ENCODE measurements at places on chromosomes 16 and 17.

DNA sequence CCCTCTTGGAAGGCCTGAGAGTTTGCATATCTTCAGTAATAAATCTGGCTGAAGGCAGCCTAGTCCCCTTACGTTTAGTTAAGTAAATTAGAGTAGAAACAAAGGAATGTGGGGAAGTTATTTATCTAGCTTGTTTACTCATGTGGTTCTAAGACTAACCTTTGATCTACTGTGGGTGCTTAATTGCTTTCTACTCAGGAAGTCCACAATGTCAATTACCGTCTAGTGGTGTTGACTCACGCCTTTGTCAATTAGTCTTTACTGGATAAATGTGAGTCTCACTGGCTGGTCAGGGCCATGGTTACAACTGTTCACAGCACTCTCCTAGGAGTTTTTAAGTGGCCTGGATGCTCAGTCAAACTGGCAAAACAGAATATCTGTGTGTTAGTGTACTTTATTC is 2338.4 kb downstream of the TP53TG3F start:
- DNase-seq, result no peak

DNA sequence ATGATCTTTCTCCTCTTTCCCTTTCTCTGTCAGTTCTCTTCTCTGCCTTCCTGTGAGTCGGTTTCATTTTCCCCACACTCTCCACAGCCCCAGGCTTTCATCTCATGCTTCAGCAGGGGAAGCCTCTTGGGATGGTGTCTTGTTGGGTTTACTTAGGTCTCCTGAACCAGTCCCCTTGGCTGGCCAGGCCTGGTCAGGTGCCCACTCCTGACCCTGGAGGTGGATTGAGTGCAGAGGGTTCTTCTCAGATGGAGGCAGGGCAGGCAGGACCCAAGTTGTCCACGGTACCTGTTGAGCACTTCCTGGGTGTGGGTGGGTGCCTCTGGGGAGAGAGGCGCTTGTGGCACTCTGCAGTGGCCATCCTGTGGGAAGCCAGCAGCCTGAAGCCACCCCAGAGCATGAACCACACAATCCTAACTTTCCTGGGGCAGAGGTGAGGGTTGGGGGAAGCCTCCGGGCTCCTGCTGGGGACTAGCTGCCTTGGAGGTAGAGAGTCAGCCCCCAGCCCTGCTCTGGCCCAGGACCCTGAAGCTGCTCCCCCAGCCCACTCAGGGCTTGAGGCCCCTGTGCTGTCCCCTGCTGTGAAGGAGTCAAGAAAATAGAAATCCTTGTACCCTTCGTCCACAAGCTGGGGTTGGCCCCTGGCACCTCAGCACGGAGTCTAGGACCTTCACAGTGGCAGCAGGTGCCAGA is 2.0 kb upstream of the RAP1GAP2 start:
- no peak for DNase-seq

GRCh38 chr17:68955181-68955841 is at the start of gene ABCA8:
ABCA8 (minus strand) TSS chr17:68955392; CDS start chr17:68942034, 13,358 bp downstream.
- DNase-seq, result no peak

GRCh38 chr17:61160789-61161445 is 238.7 kb upstream of the TBX2 start:
- DNase-seq, result no peak

GRCh38 chr16:13999071-13999894 is 71.8 kb upstream of the MRTFB start:
- no peak for DNase-seq

GRCh38 chr17:5329784-5330557 is 47.9 kb downstream of the RABEP1 start:
- no peak for DNase-seq

- no peak for DNase-seq
Measured at GRCh38 chr16:55668340-55669281, 12.8 kb downstream of the SLC6A2 start.

DNA sequence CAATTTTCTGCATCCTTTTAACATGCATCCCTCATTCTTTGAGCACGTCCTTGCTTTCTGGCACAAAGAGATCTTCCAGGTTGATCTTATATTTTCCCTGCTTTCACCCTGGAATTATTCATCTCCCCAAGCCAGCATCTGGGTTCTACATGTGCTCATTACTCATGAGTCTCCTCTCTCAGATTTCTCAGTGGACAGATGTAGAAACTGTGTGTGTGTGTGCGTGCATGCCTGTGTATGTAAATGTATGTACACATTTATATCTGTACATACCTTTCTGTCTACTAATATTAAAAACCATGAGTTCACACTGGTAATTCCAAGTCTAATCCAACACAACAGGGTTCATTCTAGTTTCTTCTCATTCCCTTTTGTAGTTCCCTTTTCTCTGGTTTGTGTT is 41.9 kb upstream of the NSRP1 start:
- DNase-seq, result no peak

GRCh38 chr17:17353625-17354484 is 50.7 kb downstream of the NT5M start:
- no peak for DNase-seq

- no peak for DNase-seq
Measured at GRCh38 chr16:52963212-52963854, 89.4 kb downstream of the CHD9NB start.

GRCh38 chr17:71251276-71251675 is 869.5 kb upstream of the SOX9 start:
- DNase-seq, result no peak

GRCh38 chr17:78357177-78357586 is 2.7 kb downstream of the SOCS3 start:
- DNase-seq, result no peak

DNA sequence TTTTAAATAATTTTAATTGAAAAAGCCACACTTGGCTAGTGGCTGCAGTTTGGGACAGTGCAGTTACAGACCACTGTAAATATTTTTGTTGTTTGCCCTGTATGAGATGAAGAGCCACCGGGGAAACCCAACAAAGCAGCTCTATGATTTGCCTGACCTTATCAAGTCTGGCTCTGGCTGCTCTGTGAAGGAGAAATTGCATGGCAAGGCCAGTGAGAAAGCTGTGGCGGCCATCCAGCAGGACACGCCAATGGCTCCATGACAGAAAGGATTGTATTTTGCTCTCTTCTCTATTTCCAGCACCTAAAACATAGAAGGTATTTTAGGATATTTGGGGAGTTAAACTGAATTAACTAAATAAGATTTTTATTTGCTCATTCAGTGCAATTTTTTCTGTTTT is 330.0 kb upstream of the DYNLRB2 start:
- no peak for DNase-seq

- DNase-seq, result no peak
Measured at GRCh38 chr16:2189252-2189893, 7.0 kb downstream of the CASKIN1 start.

GRCh38 chr16:14392960-14393359 is 237.1 kb downstream of the PARN start:
- no peak for DNase-seq

- no peak for DNase-seq
Measured at GRCh38 chr17:81528651-81529436, 667 bp downstream of the FSCN2 start.

DNA sequence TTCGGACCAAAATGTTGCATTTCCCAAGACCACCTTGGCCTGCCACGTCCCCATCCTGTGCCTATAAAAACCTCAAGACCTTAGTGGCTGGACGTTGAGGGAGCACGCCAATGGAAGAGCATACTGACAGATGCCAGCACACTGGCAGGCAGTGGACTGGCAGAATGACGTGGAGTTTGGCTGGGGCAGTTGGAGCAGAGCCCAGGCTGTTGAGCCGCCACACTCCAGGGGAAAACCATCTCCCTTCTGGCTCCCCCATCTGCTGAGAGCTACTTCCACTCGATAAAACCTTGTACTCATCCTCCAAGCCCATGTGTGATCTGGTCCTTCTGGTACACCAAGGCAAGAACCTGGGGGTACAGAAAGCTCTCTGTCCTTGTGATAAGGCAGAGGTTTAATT is 494.1 kb downstream of the CDH11 start:
- DNase-seq, result no peak

DNA sequence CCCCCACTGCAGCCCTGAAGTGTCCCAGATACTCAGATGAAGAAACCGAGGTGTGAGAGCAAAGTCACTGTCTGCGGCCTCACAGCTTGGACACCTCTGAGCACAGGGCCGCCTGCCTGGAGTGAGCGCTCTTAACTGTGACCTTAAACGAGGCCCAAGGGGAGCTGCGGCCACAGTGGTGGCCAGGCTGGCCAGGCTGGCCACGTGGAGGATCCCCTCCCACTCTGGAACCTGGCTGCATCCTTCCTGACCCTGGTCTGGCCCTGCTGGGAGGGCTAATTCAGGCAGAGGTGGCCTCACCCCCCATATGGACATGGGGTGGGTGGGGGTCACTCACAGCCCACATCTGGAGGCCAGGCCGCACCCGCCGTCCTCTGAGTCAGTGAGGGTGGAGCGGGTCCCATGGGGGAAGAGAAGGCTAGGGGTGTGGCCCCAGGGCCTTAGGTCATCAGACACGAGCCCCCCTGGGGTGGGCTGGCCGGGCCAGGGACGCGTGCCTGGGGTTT is 6.6 kb downstream of the VASN start:
- no peak for DNase-seq

DNA sequence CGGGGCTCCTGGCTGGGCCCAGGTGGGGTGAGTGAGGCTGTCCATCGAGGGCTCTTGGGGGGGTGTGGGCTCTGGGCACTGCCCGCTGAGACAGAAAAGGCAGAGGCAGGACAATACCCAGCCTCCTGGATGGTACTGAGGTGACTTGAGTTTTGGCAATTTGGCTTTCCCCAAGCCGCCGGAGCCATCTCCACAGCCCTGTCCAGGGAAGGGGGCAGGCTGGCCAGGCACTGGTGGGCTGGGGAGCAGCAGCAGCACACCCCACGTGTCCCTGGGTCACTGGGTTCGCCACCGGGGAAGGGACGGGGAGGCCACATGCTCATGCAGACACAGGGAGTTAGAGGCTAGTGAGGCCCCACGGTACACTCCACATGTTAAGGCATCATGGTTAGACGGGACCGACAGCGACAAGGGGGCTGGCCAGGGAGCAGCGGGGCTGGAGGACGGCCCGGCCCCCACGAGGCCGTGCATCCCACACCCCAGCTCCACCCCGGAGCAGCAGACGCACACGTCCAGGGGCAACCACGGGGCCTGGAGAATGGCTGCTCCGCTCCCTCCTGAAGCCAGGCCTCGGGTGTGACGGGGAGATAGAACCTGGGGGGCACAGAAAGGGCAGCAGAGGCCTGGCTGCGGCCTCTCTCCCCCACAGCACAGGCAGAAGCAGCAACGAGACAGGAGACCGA is 3.0 kb downstream of the ARHGDIA start:
- no peak for DNase-seq

- DNase-seq, result no peak
Measured at GRCh38 chr17:41986634-41987033, 20.0 kb downstream of the CNP start.

DNA sequence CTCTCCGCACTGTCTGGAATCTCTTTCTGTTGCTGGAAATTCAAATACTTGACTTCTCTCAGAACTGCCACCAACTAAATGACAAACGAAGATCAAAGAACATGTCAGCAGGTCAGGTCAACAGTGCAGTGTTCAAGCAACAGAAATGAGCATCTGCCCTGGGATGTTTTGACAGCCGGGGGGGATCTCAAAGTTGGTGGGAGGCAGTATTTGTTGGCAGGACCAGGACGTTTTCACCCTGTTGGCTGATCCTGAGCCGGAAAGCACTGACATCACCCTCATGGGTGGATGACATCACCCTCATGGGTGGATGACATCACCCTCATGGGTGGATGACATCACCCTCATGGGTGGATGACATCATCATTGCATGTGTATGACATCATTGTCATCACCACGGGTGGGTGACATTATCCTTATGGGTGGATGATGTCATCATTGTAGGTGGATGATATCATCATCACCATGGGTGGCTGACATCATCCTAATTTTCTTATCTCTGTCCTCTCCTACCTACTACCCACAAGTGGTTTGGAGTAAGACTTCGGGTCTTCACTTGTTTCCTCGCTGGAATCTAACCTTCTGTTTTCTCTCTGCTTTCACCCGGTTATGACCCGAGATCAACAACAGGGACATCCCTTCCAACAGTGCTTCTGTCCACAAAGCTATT is 18.9 kb downstream of the DNAH17 start:
- DNase-seq, result no peak

GRCh38 chr17:45380991-45381390 is 51.7 kb downstream of the ARHGAP27 start:
- DNase-seq, result no peak

- peak; percentile 33 for DNase-seq
Measured at GRCh38 chr16:70298988-70299938, at the start of gene DDX19B. DDX19B (plus strand) TSS chr16:70299186; CDS start chr16:70299298, 112 bp downstream.

DNA sequence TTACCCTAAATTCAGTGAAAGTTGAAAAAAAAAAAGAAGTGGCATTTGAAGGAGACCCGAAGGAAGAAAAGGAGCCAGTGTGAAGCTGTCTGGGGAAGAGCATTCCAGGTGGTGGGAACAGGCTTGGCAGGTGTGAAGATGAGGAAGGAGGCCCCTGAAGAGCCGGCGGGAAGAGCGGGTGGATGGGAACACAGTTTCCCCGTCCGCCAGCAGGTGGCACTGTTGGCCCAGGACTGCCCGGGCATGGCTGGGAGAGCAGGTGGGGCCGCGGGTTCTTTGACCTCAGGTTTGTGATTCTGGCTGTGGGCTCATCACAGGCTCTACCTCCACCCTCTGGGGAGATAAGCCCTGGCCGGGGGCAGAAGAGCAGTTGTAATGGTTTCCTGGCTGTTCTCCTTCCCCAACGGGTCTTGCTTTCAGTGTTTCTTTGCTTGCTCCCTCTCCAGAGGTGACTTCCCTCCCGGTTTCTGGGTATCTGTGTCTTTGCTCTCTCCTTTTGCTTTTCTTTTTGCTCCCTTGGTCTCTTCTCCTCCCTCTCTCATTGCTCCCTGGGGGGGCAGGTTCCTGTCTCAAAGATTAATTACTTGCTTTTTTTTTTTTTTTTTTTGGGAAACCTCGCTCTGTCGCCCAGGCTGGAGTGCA is 32.3 kb downstream of the RAP1GAP2 start:
- DNase-seq, result no peak

- no peak for DNase-seq
Measured at GRCh38 chr16:55559233-55559632, 7.3 kb upstream of the CAPNS2 start.

DNA sequence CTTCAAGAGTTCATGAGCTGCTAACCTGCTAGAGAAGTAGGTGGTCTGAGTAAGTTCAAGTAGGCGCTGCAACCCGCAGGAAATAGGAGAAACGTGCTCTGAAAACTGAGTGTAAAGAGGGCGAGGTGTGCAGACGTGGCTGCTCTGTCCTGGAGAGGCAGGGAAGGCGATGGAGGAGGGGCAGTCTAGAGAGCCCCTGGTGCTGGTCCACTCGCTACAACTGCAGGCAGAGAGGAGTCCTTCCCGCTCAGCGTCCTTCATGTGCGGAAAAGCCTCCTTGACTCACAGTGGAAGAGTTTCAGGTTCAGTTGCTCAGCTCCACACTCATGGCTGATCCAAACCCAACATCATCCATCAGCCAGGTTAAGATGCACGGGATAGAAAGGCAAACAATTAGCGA is 12.1 kb downstream of the ABCA3 start:
- DNase-seq, result no peak

- no peak for DNase-seq
Measured at GRCh38 chr16:165539-166374, at the start of gene HBM. HBM (plus strand) TSS chr16:165978; CDS start chr16:165998, 20 bp downstream.

- DNase-seq, result no peak
Measured at GRCh38 chr17:72588961-72589360, 468.1 kb downstream of the SOX9 start.

GRCh38 chr17:14451729-14452191 is 150.9 kb downstream of the HS3ST3B1 start:
- no peak for DNase-seq

- no peak for DNase-seq
Measured at GRCh38 chr16:1002399-1003166, 21.0 kb downstream of the SOX8 start.

- DNase-seq, result no peak
Measured at GRCh38 chr16:29139261-29139802, 154.5 kb downstream of the LAT start.

- no peak for DNase-seq
Measured at GRCh38 chr16:35177851-35178250, 1718.4 kb downstream of the TP53TG3F start.
